ENCODE measurements at places on chromosomes 7 and 10.

GRCh38 chr7:121313793-121314676 lies 14.8 kb upstream of the WNT16 start:
- DNase-seq, result no peak

DNA sequence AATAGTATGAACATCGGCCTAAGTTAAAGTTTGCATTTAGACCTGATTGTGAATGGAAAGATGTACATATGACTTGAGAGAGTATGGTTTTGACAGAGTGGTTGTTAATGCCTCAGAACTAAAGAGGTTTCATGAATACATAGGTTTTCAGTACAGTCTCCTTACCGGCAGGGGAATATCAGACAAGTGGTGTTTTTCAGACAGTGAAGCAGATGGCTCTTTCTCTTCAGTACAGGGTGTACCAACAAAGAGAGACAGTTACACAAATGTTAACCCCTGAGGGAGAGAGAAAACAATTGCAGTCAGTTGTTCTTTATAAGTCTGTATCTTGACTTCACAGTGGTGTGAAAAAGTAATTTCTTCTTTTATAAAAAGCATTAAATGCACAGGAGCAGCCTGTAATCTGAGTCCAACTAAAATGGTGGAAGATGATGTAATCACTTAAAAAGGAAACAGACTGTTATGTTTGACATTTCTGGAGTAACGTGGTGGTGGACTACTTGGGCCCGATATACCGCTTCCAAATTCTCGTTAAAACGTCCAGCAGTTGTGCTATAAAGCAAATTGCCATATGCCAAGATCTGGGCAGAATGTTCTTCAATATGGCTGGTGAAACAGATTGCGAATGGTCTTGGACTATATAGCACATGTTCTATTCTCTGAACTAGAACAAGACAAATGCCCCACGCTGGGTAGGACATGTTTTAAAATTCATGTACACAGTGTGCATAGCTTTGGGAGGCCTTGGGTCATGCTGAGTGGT lies 69.2 kb downstream of the SDK1 start:
- no peak for DNase-seq

GRCh38 chr10:47217113-47217512 lies 82.9 kb upstream of the GDF10 start:
- DNase-seq, result no peak

DNA sequence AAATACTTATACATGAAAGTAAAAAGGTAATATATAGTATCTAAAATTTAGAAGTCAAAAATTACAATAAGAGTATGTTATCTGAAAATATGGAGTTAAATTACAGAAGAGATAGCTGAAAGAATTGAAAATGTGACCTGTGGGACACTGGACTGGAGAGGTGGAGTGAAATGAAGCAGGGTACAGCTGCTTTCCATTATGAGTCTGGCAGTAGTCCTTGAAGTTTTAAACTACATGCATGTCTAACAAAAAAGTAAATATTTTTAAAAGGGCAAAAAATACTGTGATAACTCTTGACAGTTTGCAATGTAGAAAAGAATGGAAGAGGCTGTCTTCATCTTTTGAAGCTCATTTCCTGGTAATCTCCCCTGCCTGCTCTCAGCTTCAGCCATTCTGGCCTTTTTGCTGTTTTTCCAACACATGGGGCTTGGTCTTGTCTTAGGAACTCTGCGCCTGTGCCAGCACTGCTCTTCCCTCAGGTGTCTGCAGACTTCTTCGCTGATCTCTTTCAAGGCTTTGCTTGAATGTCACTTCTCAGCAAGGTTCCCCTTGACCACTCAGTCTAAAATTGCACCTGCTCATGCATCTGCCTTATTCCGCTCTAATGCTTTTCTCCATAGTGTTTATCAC lies 36.9 kb downstream of the PTPRZ1 start:
- DNase-seq, result no peak

- DNase-seq, result no peak
Measured at GRCh38 chr7:69620063-69620462, 21.8 kb downstream of the AUTS2 start.

Measured in CD8-positive, alpha-beta memory T cell (primary cell).